Stimulated activated CD4-positive, alpha-beta T cell treated with anti-CD3 and anti-CD28 coated beads, Interleukin-4, amount 100 ng/mL, for 1 hour (primary cell): ENCODE measurements at places on chromosomes 6 and 20.

GRCh38 chr6:147203311-147204059, 732 bp upstream of the STXBP5 start:
- peak; percentile 72 for DNase-seq

- no peak for DNase-seq
Measured at GRCh38 chr6:156767603-156768467, 9.3 kb upstream of the ARID1B start.

GRCh38 chr20:37895166-37895565, 7.8 kb upstream of the VSTM2L start:
- no peak for DNase-seq

GRCh38 chr6:125037827-125038226, 75.6 kb downstream of the RNF217 start:
- no peak for DNase-seq

GRCh38 chr6:96522465-96523009, 931 bp downstream of the UFL1 start:
- no peak for DNase-seq

GRCh38 chr6:145073811-145074210, 661.5 kb downstream of the EPM2A start:
- no peak for DNase-seq

- no peak for DNase-seq
Measured at GRCh38 chr6:121619013-121619412, 183.6 kb downstream of the GJA1 start.

GRCh38 chr20:21134883-21135493, 9.1 kb downstream of the KIZ start:
- no peak for DNase-seq

DNA sequence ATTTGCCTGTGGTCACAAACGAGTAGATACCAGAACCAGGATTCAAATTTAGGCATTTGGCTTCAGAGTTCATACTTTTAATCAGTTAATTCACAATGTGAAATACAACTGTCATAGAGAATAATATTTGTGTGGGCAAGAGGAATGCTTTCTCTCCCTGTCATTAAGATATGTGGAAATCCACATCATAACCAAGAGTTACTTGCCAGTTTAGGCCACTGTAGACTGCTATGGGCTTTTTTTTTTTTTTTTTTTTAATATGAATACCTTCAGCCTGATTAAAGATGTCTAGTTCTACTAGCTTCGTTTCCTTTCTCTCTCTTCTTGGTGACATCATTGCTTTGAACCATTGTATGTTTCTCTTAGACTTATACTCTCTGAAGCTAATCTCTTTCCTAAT, 244.9 kb downstream of the ZFAND3 start:
- no peak for DNase-seq

GRCh38 chr6:9515633-9516606, 899.0 kb downstream of the TFAP2A start:
- DNase-seq = no peak

GRCh38 chr6:71289039-71289801, 609 bp downstream of the OGFRL1 start:
- DNase-seq = peak; percentile 11

GRCh38 chr20:63228806-63229205, 6.9 kb upstream of the BIRC7 start:
- DNase-seq = no peak
